ENCODE measurements at places on chromosomes 12 and 14. TPM values are rescaled to one million over a fixed set of nuclear protein-coding genes. Genes with fewer than 3 reads are reported as not detected.

CYP46A1 gene
- 0.22 TPM for total RNA-seq

DNA sequence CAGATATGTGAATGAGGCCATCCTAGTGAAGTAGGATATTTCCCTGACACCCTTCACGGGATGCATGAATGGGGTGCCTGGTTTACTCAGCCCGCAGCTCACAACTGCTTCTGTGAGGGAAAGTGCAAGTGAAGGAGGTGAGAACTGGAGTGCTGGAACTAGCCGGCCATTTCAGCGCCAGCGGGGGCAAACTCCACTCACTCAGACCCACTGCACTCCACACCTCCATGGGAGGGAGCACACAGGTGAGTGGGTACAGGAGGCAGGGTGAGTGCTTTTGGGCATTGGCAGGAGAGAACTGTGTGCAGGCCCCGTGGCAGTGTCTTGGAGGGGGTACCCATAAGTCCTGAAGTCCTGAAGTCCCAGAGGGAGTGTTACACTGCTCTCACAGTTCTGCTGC lies 1008.4 kb downstream of the SLC6A15 start:
- DNase-seq, result no peak

DNA sequence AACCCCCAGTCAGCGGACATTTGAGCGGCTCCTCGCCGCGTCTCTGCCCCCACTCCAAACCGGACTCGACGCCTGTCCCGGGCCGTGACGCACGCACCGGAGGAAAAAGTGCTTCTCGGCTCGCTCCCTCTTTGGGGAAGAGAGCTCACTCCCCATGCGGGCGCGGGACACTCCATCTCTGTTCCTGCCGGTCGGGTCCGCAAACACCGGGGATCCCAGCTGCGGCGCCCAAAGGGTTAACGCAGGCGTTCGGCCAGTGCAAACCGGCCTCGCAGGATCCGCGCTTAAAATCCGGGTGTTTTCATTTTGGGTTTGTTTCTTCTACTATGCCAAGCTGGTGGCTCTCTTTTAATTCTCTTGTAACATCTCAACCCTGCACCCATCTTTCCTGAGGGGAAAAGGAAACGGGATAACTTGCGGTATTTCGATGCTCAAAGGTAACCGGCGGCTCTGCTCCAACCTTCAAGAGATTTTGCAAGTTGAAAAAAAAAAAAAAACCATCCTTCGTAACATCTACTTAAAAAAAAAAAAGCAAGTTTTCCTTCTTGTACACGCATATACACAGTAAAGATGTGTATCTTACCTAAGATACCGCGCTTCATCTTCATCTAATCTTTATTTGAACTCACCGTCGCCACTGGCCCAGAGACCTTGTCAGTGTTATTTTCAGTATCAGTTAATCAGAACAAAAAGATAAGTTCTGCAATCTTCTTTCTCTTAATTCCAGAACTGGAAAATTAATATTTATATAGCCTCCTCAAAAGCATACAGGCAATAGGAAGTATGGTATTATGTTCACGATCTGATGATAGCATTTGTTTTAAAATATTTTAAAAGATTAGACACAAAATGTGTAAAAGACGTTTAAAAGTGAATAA lies 1.6 kb upstream of the ATP2B1 start:
- DNase-seq, result peak; percentile 74

DNA sequence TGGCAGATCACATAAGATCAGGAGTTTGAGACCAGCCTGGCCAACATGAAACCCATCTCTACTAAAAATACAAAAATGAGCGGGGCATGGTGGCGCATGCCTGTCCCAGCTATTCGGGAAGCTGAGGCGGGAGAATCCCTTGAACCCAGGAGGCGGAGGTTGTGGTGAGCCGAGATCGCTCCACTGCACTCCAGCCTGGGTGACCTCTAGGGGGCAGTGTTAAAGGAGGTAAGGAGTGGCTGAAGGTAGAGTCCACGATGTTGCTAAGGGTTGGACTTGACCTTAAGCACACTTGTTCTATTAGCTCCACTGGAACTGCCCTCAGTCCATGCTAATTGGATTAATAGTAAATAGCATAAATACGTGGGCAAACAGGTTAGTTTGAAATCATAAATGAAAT lies 62.4 kb upstream of the PSMC1 start:
- no peak for DNase-seq

Measured in GM23248 (cell line).